ENCODE measurements at places on chromosomes 11 and 22. TPM values are rescaled to one million over a fixed set of nuclear protein-coding genes. Genes with fewer than 3 reads are reported as not detected.

DNA sequence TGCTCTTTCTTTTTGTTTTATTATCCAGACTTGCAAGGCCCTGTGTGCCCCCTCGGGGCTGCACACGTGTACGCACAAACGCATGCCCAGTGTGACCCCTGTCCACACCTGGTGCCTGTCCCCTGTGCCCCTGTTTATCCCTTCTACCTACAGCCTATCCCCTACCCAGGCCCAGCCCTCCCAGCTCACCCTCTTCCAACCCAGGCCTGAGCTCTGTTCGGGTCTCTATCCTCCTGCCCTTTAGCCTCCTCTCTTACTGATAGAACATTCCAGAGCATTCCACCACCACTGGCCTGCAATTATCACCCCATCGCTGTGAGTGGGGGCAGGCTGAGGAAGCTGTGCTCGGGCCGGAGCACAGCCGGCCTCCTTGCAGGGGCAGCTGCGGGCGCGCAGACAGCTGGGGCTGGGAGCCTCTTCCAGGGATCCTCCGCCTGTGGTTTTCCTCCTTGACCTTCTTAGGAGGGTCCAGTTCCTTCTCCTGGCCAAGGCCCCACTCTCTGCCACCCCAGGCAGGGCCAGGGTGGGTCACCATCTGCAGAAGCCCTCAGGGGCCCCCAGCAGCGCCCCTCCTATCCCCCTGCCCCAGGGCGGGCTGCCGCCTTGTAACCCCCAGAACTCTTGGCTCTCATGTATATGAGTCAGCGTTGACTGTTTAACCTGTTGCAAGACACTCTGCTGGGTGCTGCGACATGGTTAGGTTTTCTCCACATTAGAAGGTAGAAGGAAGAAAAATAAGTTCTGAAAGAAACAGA, 41.8 kb upstream of the KCNQ1OT1 start:
- no peak for DNase-seq

LMO2 gene
- 17.1 TPM for total RNA-seq

GRCh38 chr11:127789927-127790326, 789.4 kb upstream of the KIRREL3 start:
- no peak for DNase-seq

- DNase-seq = no peak
Measured at GRCh38 chr22:32622004-32622743, 147.6 kb downstream of the FBXO7 start.

DNA sequence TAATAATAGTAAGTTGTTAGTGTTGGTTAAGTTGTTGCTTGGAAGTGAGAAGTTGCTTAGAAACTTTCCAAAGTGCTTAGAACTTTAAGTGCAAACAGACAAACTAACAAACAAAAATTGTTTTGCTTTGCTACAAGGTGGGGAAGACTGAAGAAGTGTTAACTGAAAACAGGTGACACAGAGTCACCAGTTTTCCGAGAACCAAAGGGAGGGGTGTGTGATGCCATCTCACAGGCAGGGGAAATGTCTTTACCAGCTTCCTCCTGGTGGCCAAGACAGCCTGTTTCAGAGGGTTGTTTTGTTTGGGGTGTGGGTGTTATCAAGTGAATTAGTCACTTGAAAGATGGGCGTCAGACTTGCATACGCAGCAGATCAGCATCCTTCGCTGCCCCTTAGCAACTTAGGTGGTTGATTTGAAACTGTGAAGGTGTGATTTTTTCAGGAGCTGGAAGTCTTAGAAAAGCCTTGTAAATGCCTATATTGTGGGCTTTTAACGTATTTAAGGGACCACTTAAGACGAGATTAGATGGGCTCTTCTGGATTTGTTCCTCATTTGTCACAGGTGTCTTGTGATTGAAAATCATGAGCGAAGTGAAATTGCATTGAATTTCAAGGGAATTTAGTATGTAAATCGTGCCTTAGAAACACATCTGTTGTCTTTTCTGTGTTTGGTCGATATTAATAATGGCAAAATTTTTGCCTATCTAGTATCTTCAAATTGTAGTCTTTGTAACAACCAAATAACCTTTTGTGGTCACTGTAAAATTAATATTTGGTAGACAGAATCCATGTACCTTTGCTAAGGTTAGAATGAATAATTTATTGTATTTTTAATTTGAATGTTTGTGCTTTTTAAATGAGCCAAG, 2.7 kb downstream of the NEAT1 start:
- DNase-seq = no peak

GRCh38 chr22:20590477-20591294, 83.3 kb downstream of the MED15 start:
- no peak for DNase-seq

DNA sequence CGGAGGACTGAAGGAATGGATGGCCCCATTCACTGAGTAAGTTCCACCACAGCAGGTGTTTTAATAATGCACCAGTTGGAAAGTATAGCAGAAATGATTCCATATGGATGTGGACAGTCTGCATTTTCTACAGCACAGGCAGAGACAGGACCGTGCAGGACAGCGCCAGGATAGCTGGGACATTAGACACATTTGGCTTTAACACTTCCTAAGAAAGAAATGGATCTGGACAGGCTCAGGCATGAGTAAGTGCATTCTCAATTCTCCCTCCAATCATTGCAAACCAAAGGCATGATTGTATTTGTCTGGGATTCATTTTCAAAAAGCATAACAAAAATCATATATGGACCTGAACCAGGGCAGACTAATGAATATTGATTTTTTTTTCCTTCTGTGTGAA, 233.0 kb upstream of the POU2AF2 start:
- no peak for DNase-seq

- DNase-seq = no peak
Measured at GRCh38 chr11:96045622-96046456, 121.9 kb upstream of the MTMR2 start.

TRPC6 gene
- 5.7 TPM for total RNA-seq

Data from frontal cortex (tissue), 4 donors.